Foreskin keratinocyte (primary cell): ENCODE measurements at places on chromosomes 2 and 18. TPM values are rescaled to one million over a fixed set of nuclear protein-coding genes. Genes with fewer than 3 reads are reported as not detected.

GRCh38 chr2:196808083-196808665 is 981 bp downstream of the C2orf66 start:
- DNase-seq, result no peak

DNA sequence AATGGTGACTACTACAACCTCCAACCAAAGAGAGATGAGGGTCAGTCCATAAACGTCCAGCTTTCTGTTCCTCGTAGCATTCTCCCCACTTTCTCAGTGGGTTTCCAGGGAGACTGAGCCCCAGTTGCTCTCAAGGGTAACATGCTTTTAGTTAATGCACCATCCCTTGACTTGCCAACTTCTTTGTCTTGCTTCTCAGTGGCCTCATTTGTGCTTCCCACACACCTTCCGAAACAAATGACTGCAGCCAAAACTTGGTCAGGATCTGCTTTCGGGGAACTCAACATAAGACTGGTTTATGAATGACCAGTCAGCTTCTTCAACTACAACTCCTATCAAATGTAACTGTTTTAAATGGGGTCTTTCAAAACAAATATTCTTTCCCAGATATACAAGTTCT is 94.1 kb downstream of the COL6A3 start:
- DNase-seq, result no peak

GRCh38 chr2:15302154-15302553 is 259.0 kb downstream of the NBAS start:
- DNase-seq, result no peak

GRCh38 chr2:108199726-108200125 is 40.0 kb upstream of the SULT1C3 start:
- DNase-seq, result peak; percentile 92

DNA sequence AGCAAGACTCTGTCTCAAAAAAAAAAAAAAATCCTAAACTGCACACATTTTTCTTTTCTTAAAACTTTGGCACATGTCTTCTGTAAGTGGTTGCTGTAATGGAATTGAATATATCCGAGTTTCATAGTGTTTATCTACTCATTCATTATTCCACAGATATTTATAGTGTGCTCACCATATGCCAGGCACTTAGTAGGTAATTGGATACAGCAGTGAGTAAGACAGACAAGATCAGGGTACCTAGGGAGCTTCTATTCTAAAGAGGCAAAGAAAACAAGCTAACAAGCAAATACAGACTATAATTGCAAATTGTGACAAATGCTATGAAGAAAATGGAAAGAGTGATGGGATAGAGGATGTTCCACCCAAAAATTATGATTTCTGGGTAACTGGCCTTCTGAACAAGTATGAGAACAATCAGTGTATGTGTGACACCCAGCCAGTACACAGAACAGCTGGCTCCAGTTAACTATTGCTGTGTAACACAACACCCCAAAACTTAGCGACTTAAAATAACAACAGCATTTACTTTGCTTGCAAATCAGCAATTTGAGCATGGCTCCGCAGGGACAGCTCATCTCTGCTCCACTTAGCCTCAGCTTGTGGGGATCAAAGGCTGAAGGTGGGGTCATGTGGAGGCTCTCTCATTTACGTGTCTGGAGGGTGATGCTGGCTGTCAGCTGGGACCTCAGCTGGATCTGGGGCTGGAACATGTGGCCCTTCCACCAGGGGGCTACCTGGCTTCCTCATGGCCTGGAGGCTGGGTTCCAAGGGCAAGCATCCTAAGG is 224.9 kb downstream of the INSIG2 start:
- DNase-seq, result no peak

DNA sequence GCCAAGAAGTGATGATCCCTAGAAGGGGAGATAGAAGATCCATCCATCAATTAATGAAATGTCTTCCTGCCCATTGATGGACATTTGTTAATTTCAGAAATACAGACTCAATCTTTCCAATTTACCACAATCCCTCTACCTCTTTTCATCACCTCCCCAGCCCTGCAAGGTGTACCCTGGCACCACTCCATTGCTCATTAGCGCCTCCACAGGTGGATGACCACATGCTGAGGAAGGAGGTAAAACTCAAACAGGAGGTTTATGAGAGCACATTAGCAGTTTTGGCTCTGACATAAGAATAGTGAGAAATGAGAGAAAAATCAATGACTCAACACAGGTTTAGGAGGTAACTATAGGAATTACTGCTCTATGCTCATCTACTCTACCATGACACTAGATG is 208.0 kb downstream of the C1D start:
- DNase-seq, result no peak

GRCh38 chr2:48695991-48696390 is 59.5 kb downstream of the LHCGR start:
- DNase-seq, result no peak

DNA sequence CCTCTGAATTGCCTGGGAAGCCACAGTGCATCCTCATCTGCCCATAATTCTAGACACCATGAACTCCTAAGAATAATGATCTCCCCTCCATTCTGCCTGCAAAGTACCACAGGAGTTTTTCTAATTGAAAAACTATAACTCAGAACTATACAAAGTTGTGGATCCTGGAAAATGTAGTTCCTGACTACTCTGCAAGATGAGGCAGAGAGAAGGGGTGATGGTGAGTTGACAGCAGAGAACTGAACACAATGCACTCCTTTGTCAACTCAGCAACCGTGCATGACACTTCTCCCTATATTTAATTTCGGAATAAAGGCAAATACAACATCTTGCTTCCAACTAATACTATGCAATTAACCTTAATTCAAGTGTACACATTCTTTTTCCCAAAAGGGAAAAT is 471.1 kb upstream of the FAM98A start:
- no peak for DNase-seq

DNA sequence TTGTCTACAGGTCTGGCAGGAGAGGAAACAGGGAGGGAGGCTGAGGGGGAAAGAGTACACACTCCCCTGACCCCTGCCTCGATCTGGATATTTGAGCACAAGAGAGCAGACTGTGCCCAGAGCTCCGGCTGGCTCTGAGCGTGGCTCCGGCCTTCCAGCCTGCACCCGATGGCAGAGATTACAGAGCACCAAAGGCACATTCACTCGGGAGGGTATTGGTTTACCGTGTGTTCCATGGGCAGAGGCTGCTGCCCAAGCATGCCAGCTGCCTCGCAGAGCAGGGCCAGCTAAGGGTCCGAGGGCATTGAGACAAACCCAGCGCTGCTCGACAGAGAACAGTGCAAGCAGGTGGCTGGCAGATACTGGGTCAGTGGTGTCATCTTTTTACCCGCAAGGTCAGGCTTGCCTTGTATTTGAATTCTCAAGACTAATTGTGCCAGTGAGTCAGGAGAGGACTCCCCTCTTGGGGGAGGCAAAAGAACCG is 132.2 kb downstream of the TNS1 start:
- no peak for DNase-seq

Gene ALLC
- not detected in 2 replicates for total RNA-seq

Gene KIF1A
- not detected in 2 replicates for total RNA-seq

Gene DARS1
- 74.8 and 77.5 TPM in 2 replicates for total RNA-seq

Gene TTN
- not detected in 2 replicates for total RNA-seq
